ENCODE measurements at places on chromosomes 5 and 9. TPM values are rescaled to one million over a fixed set of nuclear protein-coding genes. Genes with fewer than 3 reads are reported as not detected.

The PCDHGC5 gene
- total RNA-seq: not detected

The DNAH5 gene
- total RNA-seq: 9.5 TPM

The PCDHB10 gene
- total RNA-seq: not detected

The HARS2 gene
- total RNA-seq: 28.8 TPM

The GARIN3 gene
- total RNA-seq: not detected

The NAIP gene
- total RNA-seq: 13.1 TPM

DNA sequence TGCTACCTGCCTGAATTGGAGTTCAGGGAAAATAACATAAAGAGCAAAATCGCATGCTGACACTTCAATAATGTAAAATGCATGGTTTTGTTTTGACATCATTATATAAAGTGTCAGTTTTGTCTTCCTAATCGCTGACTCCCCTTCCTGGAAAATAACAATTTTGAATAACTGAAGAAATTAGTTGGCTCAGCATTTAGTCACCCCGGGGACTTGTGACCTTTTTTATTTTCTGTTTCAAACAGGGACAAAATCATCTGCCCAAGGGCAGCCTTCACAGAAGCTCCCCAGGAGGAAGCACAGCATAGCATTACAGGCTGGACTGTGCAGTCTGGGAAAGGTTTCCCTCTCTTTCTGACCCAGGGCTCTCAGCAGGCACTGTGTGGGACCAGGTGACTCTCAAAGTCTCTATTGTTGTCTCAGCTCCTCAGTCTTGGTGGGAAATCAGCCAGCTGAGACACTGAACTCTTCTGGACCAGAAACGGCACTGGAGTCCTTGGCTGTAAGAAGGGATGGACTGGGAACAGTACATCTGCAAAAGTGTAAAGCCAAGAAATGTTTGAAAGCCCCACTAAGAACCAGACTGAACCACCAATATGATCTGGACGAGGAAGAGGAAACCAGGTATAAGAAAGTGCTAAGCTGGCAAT lies 671.3 kb upstream of the KLF4 start:
- no peak overlapping the region for H3K4me3 ChIP-seq
- H3K4me1 ChIP-seq: peaks cover 20% of the 10 kb centered on the region
- H3K27ac ChIP-seq: no peak overlapping the region
- no peak for DNase-seq
- H3K27me3 ChIP-seq: no peaks in the 10 kb centered on the region
- H3K36me3 ChIP-seq: no peaks in the 10 kb centered on the region

DNA sequence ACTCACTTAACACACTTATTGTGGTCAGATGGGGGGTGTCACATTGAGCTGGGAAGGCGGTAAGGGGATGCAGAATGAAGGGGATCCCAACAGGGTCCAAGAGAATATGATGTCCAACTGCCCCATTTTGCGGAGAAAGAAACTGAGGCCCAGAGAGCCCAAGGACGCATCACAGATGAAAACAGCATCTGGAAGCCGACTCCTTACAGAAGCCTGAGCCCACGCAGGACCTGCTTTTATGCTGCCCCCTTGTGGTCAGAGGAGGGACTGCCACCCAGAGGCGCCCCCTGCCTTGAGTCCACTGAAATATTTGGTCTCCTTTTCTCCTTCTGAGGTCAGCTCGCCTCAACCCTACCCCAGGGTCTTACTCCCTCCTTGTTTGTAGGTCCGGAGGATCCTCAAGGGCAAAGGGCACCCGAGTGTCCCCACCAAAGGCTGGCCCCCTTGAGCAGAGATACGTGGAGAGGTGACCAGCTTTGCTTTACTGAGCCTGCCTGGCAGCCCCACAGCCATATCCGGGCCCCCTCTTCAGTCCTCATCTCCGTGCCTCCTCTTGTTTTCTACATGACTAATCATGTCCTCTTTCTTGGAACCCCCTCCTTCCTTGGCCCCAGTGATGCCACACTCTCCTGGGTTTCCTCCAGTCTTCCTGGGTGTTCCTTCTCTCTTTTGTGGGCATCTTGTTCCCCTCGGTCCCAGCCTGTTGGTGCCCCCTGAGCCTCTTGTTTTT lies 30.0 kb upstream of the TTLL11 start:
- no peaks in the 10 kb centered on the region for H3K36me3 ChIP-seq
- no peak overlapping the region for H3K27ac ChIP-seq
- no peaks in the 10 kb centered on the region for H3K27me3 ChIP-seq
- H3K4me3 ChIP-seq: no peak overlapping the region

DNA sequence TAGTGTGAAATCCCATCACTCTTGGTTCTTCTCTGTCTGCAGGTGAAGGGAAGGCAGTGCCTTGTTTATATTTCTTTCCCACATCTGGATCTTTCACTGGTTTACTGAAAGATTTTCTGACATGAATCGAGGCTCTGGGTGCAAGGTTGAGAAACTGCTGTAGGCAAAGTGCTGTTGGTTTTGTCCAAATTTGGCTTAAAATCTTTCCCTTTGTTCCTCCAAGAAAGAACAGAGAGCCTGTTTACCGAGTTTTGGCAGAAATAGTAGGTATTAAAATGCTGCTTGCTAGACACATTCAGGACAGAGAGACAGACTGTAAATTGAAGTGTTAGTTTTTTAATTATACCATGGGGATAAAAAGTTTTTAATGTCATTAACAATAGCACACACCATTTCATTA lies 21.5 kb downstream of the SKP2 start:
- H3K4me3 ChIP-seq: no peak overlapping the region
- no peaks in the 10 kb centered on the region for H3K4me1 ChIP-seq
- H3K27ac ChIP-seq: no peak overlapping the region
- H3K36me3 ChIP-seq: peaks cover 62% of the 10 kb centered on the region

DNA sequence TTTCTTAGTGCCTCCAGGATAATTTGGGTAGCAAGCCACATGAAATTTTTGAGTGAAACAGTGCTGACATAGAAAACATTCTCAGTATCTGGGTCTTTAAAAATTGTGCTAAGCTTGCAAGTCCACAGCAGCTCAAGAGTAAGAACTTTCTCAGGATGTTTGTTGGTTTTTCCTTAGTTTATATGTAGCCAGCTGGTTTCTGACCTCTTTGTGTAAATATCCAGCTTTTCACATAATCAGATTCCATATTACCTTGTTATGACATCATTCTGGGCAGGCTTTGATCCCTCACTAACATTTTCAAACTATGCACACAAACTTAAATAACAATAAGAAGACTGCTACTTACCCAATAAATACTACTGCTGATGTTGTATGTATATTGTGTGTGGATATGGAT lies 82.9 kb upstream of the VCAN start:
- H3K36me3 ChIP-seq: no peaks in the 10 kb centered on the region
- DNase-seq: no peak
- H3K4me3 ChIP-seq: no peak overlapping the region
- no peaks in the 10 kb centered on the region for H3K27me3 ChIP-seq
- H3K4me1 ChIP-seq: no peaks in the 10 kb centered on the region

DNA sequence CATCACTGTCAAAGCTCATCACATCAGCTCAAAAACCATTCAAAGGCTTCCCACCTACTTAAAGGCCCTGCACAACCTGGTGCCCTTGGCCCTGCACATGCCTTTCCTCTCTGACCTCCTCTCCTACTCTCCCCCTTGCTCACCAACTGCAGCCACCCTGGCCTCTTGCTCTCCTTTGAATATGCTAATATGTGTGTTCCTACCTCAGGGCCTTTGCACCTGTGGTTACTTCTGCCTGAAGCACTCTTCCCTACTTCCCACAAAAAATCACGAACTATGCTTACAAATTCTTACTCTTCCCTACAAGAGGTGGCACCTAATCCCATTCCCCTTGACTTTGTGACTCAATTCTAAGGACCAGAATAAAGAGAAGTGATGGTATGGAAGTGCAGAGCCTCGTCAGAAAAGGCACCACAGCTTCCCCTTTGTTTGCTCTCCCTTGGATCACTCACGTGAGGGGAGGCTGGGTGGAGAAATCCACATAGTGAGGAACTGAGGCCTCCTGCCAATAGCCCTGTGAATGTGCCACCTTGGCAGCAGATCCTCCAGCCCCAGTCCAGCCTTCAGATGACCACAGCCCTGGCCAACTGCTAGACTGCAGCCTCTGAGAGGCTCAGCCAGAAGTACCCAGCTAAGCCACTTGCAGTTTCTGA lies 3.2 kb upstream of the TMEM171 start:
- H3K4me1 ChIP-seq: peaks cover 37% of the 10 kb centered on the region
- H3K4me3 ChIP-seq: no peak overlapping the region
- H3K27me3 ChIP-seq: no peaks in the 10 kb centered on the region
- DNase-seq: no peak
- no peak overlapping the region for H3K27ac ChIP-seq

DNA sequence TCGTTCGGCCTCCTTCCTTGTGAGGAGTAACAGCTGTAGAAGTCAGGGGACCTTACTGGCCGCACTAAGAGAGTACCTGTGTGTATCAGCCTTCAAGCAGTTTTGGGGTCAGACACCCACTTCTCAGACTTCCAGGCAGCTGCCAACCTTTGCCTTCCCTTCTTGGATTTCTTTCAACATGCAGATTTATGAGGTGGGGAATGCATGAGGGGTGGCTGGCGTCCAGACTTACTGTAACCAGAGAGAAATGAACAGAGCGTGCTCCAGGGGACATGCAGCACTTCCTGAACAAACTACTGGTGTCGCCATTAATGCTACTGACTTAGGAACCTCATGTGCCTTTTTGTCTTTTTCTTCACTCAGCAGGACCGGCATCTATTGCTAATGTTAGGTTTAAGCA lies 46.7 kb downstream of the INSYN2B start:
- H3K4me3 ChIP-seq: no peak overlapping the region
- no peak for DNase-seq
- no peaks in the 10 kb centered on the region for H3K27me3 ChIP-seq

GRCh38 chr5:160539431-160539830 lies 117.8 kb downstream of the PTTG1 start:
- no peaks in the 10 kb centered on the region for H3K4me1 ChIP-seq
- DNase-seq: no peak
- no peak overlapping the region for H3K4me3 ChIP-seq
- H3K36me3 ChIP-seq: no peaks in the 10 kb centered on the region

- H3K27me3 ChIP-seq: no peaks in the 10 kb centered on the region
- peak; percentile 15 for DNase-seq
- peaks cover 34% of the 10 kb centered on the region for H3K4me1 ChIP-seq
These were observed 541 bp downstream of the GNPDA1 start for GRCh38 chr5:142012186-142012785.

DNA sequence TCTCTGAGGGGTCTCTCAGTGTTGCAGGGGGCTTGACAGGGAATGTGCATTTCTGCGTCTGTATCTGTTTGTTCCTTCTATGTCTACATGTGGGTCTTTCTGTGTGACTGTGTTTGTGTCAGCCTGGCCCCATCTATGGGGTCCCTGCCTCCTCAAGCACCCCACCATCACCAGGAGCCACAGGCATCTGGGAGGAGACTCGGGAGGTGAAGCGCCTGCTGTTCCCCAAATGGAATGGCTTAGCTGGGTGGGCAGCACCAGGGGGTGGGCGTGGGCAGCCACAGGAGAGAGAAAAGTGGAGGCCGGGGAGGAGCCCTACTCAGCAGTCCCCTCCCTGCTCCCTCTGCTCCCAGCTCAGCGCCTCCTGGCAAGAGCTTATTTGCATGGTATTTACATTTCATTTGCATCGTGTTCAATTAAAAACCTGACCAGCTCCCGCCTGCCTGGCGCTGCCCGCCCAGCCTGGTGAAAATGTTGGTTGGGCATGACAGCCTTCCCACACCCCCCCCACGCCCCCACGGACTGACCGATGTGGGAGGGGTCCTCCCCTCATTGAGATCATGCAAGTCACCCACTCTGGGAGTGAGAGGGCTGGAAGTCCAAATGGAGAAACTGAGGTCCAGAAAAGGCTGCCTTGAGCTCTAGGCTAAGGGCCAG lies 50.5 kb downstream of the CXXC5 start:
- no peak overlapping the region for H3K27ac ChIP-seq
- H3K4me1 ChIP-seq: peaks cover 4% of the 10 kb centered on the region
- no peak overlapping the region for H3K4me3 ChIP-seq
- DNase-seq: peak; percentile 38
- no peaks in the 10 kb centered on the region for H3K36me3 ChIP-seq
- H3K27me3 ChIP-seq: peaks cover 15% of the 10 kb centered on the region

GRCh38 chr5:38548064-38548759 lies 8.2 kb downstream of the LIFR start:
- no peaks in the 10 kb centered on the region for H3K36me3 ChIP-seq
- H3K27me3 ChIP-seq: no peaks in the 10 kb centered on the region
- H3K4me3 ChIP-seq: no peak overlapping the region
- no peak overlapping the region for H3K27ac ChIP-seq
- no peak for DNase-seq

- H3K4me3 ChIP-seq: peak within 1 kb of the TSS; percentile 88
- peaks cover 22% of the 10 kb centered on the region for H3K4me1 ChIP-seq
- no peak for DNase-seq
- no peaks in the 10 kb centered on the region for H3K36me3 ChIP-seq
- no peaks in the 10 kb centered on the region for H3K27me3 ChIP-seq
These were observed at the start of gene FOXD1 for GRCh38 chr5:73448463-73449136. Gene FOXD1, minus strand, starts transcription at chr5:73448777. Its CDS starts 415 bp downstream, at chr5:73448362.

GRCh38 chr5:33762859-33763258 lies 128.9 kb downstream of the ADAMTS12 start:
- DNase-seq: no peak
- no peak overlapping the region for H3K27ac ChIP-seq
- no peaks in the 10 kb centered on the region for H3K27me3 ChIP-seq
- peaks cover 7% of the 10 kb centered on the region for H3K4me1 ChIP-seq
- no peaks in the 10 kb centered on the region for H3K36me3 ChIP-seq

GRCh38 chr9:99474186-99474585 lies 252.1 kb downstream of the SEC61B start:
- no peaks in the 10 kb centered on the region for H3K27me3 ChIP-seq
- no peaks in the 10 kb centered on the region for H3K4me1 ChIP-seq
- no peak overlapping the region for H3K4me3 ChIP-seq
- H3K36me3 ChIP-seq: no peaks in the 10 kb centered on the region
- no peak overlapping the region for H3K27ac ChIP-seq

DNA sequence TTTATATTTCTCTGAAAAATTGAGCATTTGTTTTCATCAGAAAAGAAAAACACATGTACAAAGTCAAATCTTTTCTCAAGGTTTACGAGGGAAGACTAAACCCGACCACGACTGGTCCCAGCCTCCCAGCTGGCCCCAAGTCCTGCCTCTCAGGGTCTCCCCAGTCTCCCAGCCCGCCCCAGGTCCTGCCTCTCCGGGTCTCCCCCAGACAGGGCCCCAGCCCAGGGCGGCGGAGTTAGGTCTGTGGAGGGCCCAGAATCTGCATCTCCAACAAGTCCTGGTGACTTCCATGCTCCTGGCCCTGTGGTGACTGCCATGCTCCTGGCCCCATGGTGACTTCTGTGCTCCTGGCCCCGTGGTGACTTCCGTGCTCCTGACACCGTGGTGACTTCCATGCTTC lies 359.9 kb downstream of the IRX2 start:
- no peak overlapping the region for H3K27ac ChIP-seq
- no peaks in the 10 kb centered on the region for H3K4me1 ChIP-seq
- H3K36me3 ChIP-seq: no peaks in the 10 kb centered on the region
- DNase-seq: no peak
- no peak overlapping the region for H3K4me3 ChIP-seq
- peaks cover 94% of the 10 kb centered on the region for H3K27me3 ChIP-seq
